ENCODE measurements at places on chromosomes 3 and 15.
A peak's percentile ranks its signal among the peaks of the same experiment; 100 is the strongest.

- no peaks in the 10 kb centered on the region for H3K27me3 ChIP-seq
- H3K4me3 ChIP-seq, result no peak overlapping the region
- peaks cover 10% of the 10 kb centered on the region for H3K4me1 ChIP-seq
- no peaks in the 10 kb centered on the region for H3K36me3 ChIP-seq
- no peak overlapping the region for H3K27ac ChIP-seq
Observed at GRCh38 chr3:133468251-133468721, 68.4 kb downstream of the BFSP2 start.

DNA sequence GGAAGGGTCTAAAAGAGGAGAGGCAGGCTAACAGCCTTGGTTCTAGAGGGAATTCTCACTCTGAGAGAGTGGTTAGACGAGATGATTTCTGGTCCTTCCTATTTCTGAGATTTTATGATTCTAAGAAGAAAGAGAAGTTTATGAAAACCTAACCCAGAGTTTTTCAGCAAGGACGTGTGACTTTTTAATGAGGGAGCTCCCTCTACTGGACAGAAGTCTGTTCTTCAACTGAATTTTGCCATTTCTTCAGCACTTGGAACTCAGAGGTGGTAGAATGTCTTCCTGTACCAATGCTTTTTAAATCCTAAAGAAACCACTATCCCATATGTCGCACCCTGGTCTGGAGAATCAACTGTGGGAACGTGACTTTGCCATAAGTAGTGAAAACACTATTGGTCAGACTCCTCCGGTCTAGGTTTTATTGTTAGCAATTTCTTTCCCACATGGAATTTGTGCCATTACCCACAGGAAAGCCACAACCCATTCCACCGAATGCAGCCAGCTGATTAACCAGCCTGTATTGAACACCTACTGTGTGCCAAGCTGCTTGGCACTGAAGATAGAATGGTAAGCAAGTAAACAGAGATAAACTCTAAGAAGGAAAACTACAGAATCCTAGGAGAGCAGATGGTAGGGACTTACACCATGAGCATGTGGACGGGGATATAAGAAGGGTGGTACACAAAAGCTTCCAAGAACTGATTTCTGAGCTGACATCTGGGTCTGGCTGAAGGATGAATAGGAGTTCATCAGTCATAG lies 199.5 kb upstream of the LMCD1 start:
- no peak overlapping the region for H3K4me3 ChIP-seq
- H3K27me3 ChIP-seq, result no peaks in the 10 kb centered on the region
- no peak for DNase-seq
- no peaks in the 10 kb centered on the region for H3K36me3 ChIP-seq

- H3K36me3 ChIP-seq, result no peaks in the 10 kb centered on the region
- H3K4me1 ChIP-seq, result peaks cover 20% of the 10 kb centered on the region
- DNase-seq, result no peak
- H3K4me3 ChIP-seq, result no peak overlapping the region
- H3K27me3 ChIP-seq, result no peaks in the 10 kb centered on the region
Observed at GRCh38 chr3:20668411-20668810, 482.4 kb upstream of the SGO1 start.

DNA sequence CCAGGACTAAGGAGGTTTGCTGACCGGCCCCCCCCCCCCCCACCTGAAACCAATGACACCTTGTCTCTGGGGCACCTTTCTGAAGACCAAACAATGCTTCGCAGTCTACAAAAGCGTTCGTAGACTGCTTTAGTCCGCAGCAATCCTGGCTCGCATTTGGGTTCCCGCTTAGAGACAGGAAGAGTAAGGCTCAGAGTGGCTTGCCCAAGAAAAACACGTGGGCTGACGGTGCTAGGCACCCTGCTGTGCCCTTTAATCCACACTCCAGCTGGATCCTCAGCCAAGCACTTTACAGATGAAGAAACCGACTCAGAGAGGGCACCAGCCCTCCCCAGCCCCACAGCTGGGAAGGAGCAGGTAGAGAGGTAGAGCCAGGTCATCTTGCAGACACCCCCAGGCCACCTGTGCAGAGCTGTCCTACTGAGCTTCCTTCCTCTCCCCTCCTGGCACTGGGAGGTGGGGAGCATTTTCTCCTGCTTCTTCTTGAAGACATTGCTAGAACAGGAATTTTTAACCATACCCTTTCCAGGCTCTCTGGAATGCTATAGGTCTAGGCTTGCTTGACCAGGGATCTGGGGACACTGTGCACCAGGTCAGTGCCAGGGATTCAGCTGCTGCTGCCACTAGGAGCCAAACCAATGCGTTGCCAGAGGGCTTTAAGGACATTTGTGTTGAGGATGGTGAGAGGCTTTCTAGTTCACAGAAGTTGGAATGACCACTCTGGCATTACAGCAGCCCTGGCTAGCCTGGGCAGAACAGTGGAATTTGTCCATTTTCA lies 1.0 kb upstream of the KLF15 start:
- peak overlapping the region; percentile 74 for H3K4me3 ChIP-seq
- peaks cover 35% of the 10 kb centered on the region for H3K4me1 ChIP-seq
- H3K27me3 ChIP-seq, result no peaks in the 10 kb centered on the region
- peak overlapping the region; percentile 99 for H3K27ac ChIP-seq

DNA sequence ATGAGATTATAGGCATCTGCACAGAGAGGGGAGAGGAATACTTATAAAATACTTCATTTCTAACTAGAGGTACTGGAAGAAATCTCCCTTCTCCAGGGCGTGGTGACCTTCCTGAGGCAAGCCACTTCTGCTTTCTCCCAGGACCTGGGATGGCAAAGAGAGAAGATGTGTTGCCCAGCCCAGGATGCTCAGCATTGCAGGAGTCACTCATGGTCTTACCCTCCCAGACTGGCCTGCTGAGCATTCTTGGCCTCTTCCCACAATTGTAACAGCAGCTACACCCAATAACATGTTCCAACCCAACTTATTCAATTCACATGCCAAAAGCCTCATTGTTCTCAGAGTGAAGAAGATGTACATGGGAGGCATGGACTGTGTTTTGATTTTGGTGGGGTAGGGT lies 37.9 kb downstream of the IL20RB start:
- H3K27me3 ChIP-seq, result no peaks in the 10 kb centered on the region
- no peak for DNase-seq
- H3K4me1 ChIP-seq, result peaks cover 19% of the 10 kb centered on the region
- H3K27ac ChIP-seq, result peak overlapping the region; percentile 68

- no peaks in the 10 kb centered on the region for H3K4me1 ChIP-seq
- no peaks in the 10 kb centered on the region for H3K27me3 ChIP-seq
- no peaks in the 10 kb centered on the region for H3K36me3 ChIP-seq
- H3K27ac ChIP-seq, result no peak overlapping the region
Observed at GRCh38 chr3:148333091-148333490, 364.6 kb upstream of the AGTR1 start.

GRCh38 chr3:150344079-150344759 lies 63.9 kb upstream of the TSC22D2 start:
- H3K27ac ChIP-seq, result no peak overlapping the region
- H3K4me1 ChIP-seq, result peaks cover 18% of the 10 kb centered on the region
- DNase-seq, result no peak
- H3K36me3 ChIP-seq, result no peaks in the 10 kb centered on the region
- no peaks in the 10 kb centered on the region for H3K27me3 ChIP-seq

DNA sequence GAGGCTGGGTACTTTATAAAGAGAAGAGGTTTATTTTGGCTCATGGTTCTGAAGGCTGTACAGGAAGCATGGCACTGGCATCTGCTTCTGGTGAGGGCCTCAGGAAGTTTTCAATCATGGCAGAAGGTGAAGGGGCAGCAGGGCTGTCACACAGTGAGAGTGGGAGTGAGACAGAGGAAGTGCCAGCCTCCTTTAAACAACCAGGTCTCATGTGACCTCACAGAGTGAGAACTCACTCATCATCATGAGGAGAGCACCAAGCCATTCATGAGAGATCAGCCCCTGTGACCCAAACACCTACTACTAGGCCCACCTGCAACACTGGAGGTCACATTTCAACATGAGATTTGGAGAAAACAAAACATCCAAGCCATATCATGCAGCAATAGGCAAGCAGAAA lies 9.3 kb upstream of the RFTN1 start:
- DNase-seq, result no peak
- H3K4me3 ChIP-seq, result no peak overlapping the region
- peaks cover 22% of the 10 kb centered on the region for H3K4me1 ChIP-seq
